Glutamatergic neuron (in vitro differentiated cells): ENCODE measurements at places on chromosomes 6 and 20. TPM values are rescaled to one million over a fixed set of nuclear protein-coding genes. Genes with fewer than 3 reads are reported as not detected.

LRRC1 gene
- total RNA-seq, result 2.6 TPM

DNA sequence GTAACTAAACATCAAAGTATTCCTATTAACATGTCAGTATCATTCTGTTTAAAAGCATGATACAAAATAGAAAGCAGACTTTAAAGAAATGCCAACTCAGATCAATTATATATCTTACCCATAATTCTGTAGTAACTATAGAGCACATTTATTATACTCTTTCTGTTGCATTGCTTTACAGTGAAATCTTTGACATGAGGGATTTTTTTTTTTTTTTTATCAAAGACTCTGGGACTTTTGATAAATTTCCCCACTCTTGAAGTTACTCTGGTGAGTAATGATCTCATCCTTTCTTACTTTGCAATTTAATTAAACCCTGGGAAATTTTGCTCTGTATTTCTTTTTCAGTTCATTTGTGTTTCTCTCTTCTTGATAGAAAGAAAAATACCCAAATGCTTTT is 17.4 kb downstream of the ADGRF4 start:
- no peak for DNase-seq
- H3K27ac ChIP-seq, result no peak overlapping the region
- H3K4me1 ChIP-seq, result no peaks in the 10 kb centered on the region
- no peak overlapping the region for H3K4me3 ChIP-seq
- no peaks in the 10 kb centered on the region for H3K27me3 ChIP-seq

GRCh38 chr6:37624121-37624520 is 73.6 kb downstream of the MDGA1 start:
- H3K4me1 ChIP-seq, result peaks cover 10% of the 10 kb centered on the region
- no peak overlapping the region for H3K27ac ChIP-seq
- H3K4me3 ChIP-seq, result no peak overlapping the region
- no peak for DNase-seq
- H3K36me3 ChIP-seq, result peaks cover 3% of the 10 kb centered on the region

- peak; percentile 59 for DNase-seq
- no peaks in the 10 kb centered on the region for H3K36me3 ChIP-seq
- H3K4me1 ChIP-seq, result peaks cover 5% of the 10 kb centered on the region
- peaks cover 5% of the 10 kb centered on the region for H3K27me3 ChIP-seq
- H3K4me3 ChIP-seq, result peak overlapping the region; percentile 25
- peak overlapping the region; percentile 57 for H3K27ac ChIP-seq
These were observed 56.2 kb downstream of the TMEM242 start for GRCh38 chr6:157267109-157267611.

DNA sequence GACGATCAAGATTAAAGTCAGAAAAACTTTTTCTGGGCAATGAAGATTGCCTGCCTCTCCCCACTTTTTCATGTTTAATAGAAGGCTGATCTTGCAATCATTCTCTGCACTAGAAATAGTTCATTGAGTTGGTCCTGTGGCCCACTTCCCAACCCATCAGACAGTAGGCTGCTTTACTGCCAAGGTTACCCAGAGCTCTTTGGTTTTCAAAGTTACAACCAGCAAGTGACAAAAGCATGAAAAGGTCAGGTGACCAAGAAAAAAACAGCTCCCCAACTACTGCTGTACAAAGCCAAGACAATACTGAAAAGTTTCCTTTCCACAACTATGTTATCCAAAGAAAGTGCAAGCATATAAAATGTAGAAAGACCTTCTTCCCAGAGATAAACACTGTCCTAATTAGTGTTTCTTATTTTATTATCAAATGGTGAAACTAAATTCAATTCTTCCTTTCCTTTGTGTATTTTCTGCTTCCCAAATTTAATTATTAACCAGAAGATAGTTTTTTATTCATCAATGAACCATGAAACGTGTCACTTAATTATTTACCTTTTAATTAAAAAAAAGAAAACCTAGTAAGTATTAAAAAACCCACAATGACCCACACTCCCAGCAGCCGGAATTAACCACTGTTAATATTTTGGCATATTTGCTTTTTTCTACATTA is 16.6 kb downstream of the DNAAF9 start:
- no peaks in the 10 kb centered on the region for H3K4me1 ChIP-seq
- H3K27ac ChIP-seq, result no peak overlapping the region
- H3K36me3 ChIP-seq, result no peaks in the 10 kb centered on the region
- peaks cover under 1% of the 10 kb centered on the region for H3K27me3 ChIP-seq

DNA sequence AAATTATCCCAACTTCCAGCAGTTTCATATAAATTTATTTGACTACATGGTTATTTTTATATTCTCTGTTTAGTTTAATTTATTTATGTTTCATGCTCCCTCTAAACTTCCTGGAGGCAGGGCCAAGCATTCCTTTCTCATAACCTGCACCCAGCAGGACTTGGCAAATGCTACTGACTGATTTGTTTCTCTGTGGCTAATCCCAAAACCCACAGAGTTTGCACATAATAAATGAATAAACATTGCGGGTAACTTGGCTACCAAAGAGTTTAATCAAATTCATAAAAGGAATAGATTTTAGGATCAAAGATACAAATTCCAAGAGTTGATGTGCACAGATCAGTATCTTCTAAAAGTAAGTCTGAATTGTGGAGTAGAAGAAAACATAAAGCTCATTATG is 239.5 kb downstream of the SLC35F1 start:
- no peak overlapping the region for H3K4me3 ChIP-seq
- H3K36me3 ChIP-seq, result no peaks in the 10 kb centered on the region
- H3K27me3 ChIP-seq, result peaks cover 1% of the 10 kb centered on the region

DNA sequence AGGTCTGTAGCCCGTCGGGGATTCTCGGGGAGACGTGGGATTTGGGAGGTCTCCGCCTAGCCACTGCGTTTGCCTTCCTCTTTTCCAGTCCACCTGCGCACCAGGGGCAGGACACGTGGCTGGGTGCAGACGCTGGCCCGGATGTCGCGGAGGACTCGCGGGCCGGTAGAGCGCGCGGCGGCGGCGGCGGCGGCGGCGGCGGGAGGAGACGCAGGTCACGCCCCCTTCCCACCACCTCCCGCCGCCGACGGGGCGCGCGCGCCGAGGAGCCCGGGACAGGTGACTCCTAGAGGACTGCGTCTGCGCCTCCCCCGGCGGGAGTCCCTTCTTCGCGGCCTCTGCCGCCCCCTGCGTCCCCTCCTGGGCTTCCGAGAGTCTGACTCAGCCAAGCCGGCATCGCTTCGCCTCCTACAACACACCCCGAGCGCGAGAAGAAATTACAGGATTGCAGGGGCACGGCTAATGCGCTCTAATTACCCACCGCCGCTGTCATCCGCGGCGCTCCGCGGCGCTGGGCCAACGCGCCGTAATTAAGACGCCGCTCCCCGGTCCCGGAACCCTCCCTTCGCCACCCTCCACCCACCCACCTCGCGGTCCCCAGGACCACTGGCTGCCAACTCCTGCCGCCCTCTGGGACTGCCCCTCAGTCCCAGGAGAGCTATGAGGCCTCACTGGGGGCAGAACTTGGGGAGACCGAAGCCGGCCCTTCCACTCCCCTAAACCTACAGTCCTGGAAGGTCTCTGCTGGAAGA is 124.5 kb downstream of the MRPL14 start:
- H3K27ac ChIP-seq, result no peak overlapping the region
- H3K4me1 ChIP-seq, result peaks cover 2% of the 10 kb centered on the region
- H3K27me3 ChIP-seq, result peaks cover 9% of the 10 kb centered on the region

- H3K4me1 ChIP-seq, result no peaks in the 10 kb centered on the region
- DNase-seq, result no peak
- no peaks in the 10 kb centered on the region for H3K27me3 ChIP-seq
These were observed 14.4 kb downstream of the MYB start for GRCh38 chr6:135195522-135195921.

RRAGD gene
- 14.7 TPM for total RNA-seq

KHDRBS2 gene
- 19.7 TPM for total RNA-seq

DNA sequence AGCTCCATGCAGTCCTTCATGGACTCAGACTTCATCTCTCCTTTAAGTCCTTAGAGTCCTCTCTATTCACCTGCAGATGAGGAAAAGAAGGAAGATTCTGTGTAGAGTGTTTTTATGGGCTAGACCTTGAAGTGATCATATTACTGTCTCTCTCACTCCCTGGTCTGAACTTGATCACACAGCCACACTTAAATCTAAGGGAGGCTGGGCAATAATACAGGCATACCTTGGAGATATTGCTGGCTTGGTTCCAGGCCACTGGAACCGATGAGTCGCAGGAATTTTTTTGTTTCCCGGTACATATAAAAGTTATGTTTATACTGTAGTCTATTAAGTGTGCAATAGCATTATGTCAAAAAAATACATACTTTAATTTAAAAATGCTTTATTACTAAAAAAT is 59.2 kb upstream of the FOXO3 start:
- H3K4me1 ChIP-seq, result no peaks in the 10 kb centered on the region
- no peak overlapping the region for H3K4me3 ChIP-seq
- DNase-seq, result no peak
- no peaks in the 10 kb centered on the region for H3K27me3 ChIP-seq

RRBP1 gene
- 63.3 TPM for total RNA-seq

- no peak for DNase-seq
- no peak overlapping the region for H3K27ac ChIP-seq
- H3K36me3 ChIP-seq, result no peaks in the 10 kb centered on the region
These were observed 69.4 kb downstream of the PSMG4 start for GRCh38 chr6:3328145-3328544.

DNA sequence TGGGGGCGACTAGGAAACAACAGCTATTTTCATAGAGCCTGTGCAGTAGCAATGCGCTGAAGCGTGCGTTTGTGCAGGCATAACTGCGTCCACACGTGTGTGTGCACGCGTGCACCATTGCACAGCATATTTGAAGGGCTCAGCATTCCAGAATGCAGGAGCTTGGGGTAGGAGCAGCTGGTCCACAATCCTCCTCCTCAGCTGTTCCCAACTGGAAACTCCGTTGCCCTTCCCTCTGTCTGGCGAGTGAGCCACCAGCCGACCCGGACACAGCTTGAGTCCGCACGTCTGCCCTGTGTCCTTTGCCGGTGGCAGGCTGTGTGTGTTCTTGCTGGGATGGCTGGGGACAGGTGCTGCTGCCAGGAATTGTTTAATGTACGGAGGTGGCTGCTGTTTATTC is 110.2 kb downstream of the SASH1 start:
- H3K27me3 ChIP-seq, result peaks cover 8% of the 10 kb centered on the region
- no peak overlapping the region for H3K27ac ChIP-seq
- H3K4me3 ChIP-seq, result no peak overlapping the region
- no peak for DNase-seq
- H3K36me3 ChIP-seq, result no peaks in the 10 kb centered on the region
- H3K4me1 ChIP-seq, result peaks cover 7% of the 10 kb centered on the region

EDN1 gene
- total RNA-seq, result 0.54 TPM

- peak; percentile 70 for DNase-seq
- H3K27ac ChIP-seq, result peak overlapping the region; percentile 88
- peaks cover 9% of the 10 kb centered on the region for H3K27me3 ChIP-seq
These were observed 34.4 kb downstream of the SLC52A3 start for GRCh38 chr20:733861-734260.

- no peak overlapping the region for H3K4me3 ChIP-seq
- peaks cover 5% of the 10 kb centered on the region for H3K4me1 ChIP-seq
- H3K27me3 ChIP-seq, result peaks cover 1% of the 10 kb centered on the region
- peaks cover under 1% of the 10 kb centered on the region for H3K36me3 ChIP-seq
- H3K27ac ChIP-seq, result no peak overlapping the region
These were observed 83.4 kb upstream of the ASF1A start for GRCh38 chr6:118810420-118811027.

DNA sequence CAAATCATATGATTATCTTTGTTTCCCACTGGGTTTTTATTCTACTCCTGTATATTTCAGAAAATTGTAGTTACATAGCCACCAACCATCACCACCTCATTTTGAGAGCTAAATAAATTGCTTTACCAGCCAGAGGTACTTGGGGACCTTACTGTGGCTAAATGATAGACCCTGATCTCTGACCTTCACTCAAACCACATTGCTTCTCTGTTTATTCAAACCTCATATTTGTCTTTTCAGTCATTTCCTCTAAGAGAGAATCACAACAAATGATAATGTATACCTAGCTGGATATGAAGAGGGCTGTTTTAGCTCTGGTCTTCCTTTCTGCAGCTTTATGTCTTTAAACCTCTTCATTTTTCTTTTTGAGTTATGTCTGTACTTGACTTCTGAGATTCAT is 142.8 kb downstream of the ADGB start:
- H3K4me1 ChIP-seq, result no peaks in the 10 kb centered on the region
- DNase-seq, result no peak
- H3K27ac ChIP-seq, result no peak overlapping the region
- H3K4me3 ChIP-seq, result no peak overlapping the region
- no peaks in the 10 kb centered on the region for H3K27me3 ChIP-seq

GRCh38 chr20:62395311-62396242 is 8.7 kb downstream of the RPS21 start:
- no peak overlapping the region for H3K27ac ChIP-seq
- peaks cover 13% of the 10 kb centered on the region for H3K27me3 ChIP-seq
- peaks cover 3% of the 10 kb centered on the region for H3K4me1 ChIP-seq
- H3K36me3 ChIP-seq, result no peaks in the 10 kb centered on the region
- H3K4me3 ChIP-seq, result no peak overlapping the region
- no peak for DNase-seq
